ENCODE measurements at places on chromosomes 13 and 19.

DNA sequence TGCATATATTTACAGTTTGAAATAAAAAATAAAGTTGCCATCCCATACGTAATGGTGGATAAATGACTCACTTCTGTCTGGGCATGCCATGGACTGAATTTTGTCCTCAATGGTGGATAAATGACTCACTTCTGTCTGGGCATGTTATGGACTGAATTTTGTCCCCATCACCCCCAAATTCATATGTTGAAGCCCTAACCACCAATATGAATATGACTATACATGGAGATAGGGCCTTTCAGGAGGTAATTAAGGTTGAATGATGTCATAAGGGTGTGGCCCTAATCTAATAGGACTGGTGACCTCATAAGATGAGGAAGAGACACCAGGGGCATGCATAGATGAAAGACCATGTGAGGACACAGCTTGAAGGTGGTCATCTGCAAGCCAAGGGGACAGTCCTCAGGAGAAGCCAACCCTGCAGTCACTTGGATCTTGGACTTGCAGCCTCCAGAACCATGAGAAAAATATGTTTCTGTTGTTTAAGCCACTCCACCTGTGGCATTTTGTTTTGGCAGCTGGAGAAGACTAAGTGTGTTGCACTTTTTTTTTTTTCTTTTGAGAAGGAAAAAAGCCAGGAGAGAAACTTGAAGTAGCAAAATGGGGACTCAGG lies 41.8 kb downstream of the RFC3 start:
- no peak for DNase-seq

GRCh38 chr19:47096721-47097120 lies 16.9 kb downstream of the ZC3H4 start:
- no peak for DNase-seq

DNA sequence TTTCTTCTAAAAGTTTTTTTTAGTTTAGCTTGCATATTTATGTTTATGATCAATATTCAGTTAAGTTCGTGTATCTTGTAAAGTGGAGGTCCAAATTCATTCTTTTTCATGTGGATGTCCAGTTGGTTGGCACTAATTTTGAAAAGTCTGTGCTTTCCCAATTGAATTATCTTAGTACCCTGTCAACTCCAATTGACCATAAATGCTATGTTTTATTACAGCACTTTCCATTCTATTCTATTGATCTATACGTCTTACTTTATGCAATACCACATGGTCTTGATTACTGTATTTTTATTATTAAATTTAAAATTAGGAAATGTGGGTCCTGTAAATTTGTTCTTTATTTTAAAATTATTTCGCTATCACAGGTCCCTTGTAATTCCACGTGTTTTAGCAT lies 837.6 kb upstream of the SLC10A2 start:
- no peak for DNase-seq

- no peak for DNase-seq
These were observed 80.0 kb downstream of the NDFIP2 start for GRCh38 chr13:79560954-79561353.

DNA sequence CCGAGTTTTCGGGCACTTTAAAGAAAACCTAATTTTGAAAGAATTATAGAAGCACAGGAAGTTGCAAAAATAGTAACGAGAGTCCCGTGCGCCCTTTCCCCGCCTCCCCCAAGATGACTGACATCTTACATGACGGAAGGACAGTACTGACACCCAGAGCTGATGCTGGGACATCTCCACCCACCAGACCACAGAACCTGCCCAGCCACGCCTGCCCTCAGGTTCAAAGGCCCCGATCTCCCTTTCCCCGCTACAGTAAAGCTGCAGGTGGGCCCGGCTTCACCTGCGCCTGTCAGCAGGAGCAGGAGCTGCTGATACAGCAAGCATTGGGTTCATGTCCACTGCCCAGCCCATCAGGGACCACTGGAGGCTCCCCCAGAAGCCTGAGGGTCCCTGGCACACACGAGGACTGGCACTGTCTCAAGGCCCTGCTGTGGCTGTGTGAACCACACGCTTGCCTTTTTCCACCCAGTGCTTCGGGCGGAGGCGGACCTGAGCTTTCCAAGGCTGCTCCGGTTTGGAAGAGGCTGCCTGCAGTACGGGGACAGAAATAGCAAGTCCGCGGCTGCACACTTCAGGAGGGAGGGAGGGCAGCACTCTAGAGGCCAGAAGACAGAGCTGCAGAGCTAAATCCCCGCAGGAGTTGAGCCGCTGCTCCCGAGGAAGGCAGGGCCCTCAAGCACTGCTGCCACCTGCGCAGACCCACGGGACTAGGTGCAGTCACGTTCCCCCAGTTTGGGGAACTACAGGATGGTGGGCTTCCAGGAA lies 8.7 kb downstream of the MAP2K2 start:
- no peak for DNase-seq

GRCh38 chr19:8324186-8325050 lies 3.1 kb downstream of the RPS28 start:
- DNase-seq = no peak

- DNase-seq = no peak
These were observed 46.7 kb upstream of the IRS2 start for GRCh38 chr13:109833071-109833470.

GRCh38 chr13:61052175-61052574 lies 363.5 kb downstream of the PCDH20 start:
- no peak for DNase-seq

DNA sequence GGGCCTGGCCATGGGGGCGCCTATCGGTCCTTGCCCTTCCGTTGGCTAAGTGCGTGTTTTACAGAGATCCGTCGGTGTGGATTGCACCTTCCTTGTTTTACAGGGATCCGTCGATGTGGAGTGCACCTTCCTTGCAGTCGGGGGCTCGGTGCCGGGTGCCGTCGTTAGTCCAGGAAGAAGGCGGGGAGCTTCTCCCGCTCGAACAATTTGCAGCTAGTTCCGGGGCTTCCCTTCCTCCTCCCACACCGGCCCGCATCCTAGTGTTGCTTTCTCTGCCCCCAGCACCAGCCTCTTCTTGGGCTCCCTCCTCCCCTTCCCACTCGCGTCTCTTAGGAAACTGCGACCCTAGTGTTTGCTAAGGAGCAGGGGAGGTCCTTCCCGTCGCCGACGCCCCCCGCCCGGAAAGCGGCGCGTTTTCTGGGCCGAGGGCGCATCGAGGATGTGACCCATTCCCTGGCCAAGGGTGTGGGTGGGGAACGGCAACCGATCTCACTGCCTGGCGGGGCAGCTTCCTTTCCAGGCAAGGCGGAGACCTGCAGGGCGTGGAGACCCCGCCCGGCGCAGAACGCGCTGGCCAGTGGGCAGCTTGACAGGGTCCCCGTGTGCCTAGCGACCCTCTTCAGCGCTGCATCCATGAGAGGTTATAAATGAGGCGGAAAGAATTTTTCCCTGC lies 75.7 kb upstream of the ZNF91 start:
- DNase-seq = no peak

GRCh38 chr13:107365466-107366215 lies 797.7 kb upstream of the ARGLU1 start:
- no peak for DNase-seq

GRCh38 chr13:41835871-41836270 lies 125.0 kb downstream of the VWA8 start:
- DNase-seq = no peak

DNA sequence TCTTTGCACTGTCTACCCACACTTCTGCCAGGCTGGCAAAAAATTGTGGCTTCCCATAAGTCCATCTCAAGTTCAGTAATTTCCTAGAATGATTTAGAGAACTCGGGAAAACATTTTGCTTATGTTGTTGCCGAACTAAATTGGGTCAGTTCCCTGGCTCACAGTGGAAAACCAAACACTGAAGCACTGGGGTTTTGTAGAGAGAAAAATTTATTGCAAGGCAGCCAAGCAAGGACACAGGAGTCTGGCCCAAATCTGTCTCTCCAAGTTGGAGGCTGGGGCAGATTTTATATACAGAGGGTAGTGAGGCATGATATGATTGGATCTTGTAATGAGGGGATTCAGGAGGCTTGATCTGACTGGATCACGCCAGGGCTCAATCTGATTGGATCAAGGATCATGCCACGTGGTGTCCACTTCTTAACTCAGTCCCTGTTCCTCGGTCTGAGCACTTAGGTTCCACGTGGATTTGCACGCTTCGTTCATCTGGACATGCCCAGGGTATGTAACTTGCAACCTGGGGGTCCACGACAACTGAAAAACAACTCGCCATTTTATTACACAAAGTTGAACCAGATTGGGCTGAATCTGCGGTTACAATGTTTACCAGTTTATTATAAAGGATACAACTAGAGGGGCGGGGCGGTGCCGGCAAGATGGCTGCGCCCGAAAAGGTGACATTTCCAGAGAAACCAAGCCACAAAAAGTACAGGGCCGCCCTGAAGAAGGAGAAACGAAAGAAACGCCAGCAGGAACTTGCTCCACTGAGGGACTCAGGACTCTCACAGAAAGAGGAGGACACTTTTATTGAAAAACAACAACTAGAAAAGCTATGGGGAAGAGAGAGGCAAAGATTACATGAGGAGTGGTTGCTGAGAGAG lies 7.3 kb downstream of the CD209 start:
- DNase-seq = no peak

GRCh38 chr19:10132905-10133304 lies 13.2 kb upstream of the EIF3G start:
- no peak for DNase-seq

- DNase-seq = no peak
These were observed 296.5 kb downstream of the MZT1 start for GRCh38 chr13:72430923-72431322.

GRCh38 chr13:109700176-109700575 lies 86.2 kb downstream of the IRS2 start:
- DNase-seq = no peak

- DNase-seq = no peak
These were observed 27.1 kb downstream of the ELAVL1 start for GRCh38 chr19:7978179-7978825.

GRCh38 chr13:66430728-66431127 lies 799.4 kb downstream of the PCDH9 start:
- DNase-seq = no peak

GRCh38 chr19:46016426-46017094 lies 6.3 kb downstream of the PGLYRP1 start:
- no peak for DNase-seq

GRCh38 chr19:53927739-53928138 lies 18.7 kb downstream of the CACNG7 start:
- DNase-seq = no peak

GRCh38 chr19:48569814-48570213 lies 17.8 kb downstream of the SULT2B1 start:
- no peak for DNase-seq

- DNase-seq = no peak
These were observed 757 bp downstream of the CCDC124 start for GRCh38 chr19:17933414-17934129.

GRCh38 chr19:10390652-10391286 lies 10.4 kb upstream of the TYK2 start:
- DNase-seq = no peak

DNA sequence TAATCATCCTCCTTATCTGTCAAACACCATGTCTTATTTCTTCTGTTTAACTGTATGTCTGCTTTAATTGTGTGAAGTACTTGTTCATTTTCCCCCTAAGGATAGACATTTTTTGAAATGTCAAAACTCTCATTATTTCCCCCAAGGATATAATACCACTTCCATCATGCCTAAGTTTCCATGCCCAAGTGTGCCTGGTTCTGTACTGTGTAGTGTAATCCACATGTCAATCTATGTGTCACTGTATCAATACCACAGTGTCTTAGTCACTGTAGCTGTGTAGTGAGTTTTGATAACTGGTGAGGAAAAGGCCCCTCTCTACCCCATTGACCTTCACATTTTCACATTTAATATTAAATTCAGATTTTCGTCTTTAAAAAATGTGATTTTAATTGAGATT lies 1265.5 kb downstream of the PCDH9 start:
- no peak for DNase-seq

- DNase-seq = no peak
These were observed 21.7 kb upstream of the TFDP1 start for GRCh38 chr13:113562844-113563243.

- no peak for DNase-seq
These were observed 38.0 kb upstream of the DOCK9 start for GRCh38 chr13:99015606-99016490.

DNA sequence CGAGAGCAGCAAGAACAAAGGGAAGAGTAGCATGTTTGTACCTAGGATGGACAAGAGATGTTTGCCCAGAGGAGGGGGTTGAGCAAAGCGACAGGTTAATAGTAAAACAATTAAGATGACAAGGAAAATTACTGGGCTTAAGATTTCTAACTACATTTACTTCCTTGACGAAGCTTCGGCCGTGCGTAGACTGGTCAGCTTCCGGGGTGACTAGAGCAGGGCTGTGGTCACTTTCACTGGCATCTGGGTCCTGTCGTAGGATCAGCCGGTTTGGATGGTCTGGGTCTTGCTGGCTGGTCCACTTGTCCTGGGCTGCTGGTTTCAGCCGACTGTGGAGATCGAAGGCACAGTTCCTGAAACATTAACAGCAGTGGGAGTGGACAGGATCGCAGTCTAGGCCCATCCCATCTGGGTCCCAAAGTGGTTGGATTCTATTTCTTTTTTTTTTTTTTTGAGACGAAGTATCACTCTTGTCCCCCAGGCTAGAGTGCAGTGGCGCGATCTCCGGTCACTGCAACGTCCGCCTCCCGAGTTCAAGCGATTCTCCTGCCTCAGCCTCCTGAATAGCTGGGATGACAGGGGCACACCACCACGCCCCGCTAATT lies 5.0 kb upstream of the BSG start:
- DNase-seq = no peak
